ENCODE measurements at places on chromosomes 12 and 14. TPM values are rescaled to one million over a fixed set of nuclear protein-coding genes. Genes with fewer than 3 reads are reported as not detected.

BIN2 gene
- 41.7 TPM for total RNA-seq

PLEKHD1 gene
- total RNA-seq: 0.07 TPM

FITM1 gene
- total RNA-seq: 0.69 TPM

- peak; percentile 86 for DNase-seq
Observed at GRCh38 chr12:132761032-132761920, at the start of gene ANKLE2. Gene ANKLE2, minus strand, starts transcription at chr12:132761832. Its CDS starts 34 bp downstream, at chr12:132761798.

- no peak for DNase-seq
Observed at GRCh38 chr14:101955695-101956161, 8.6 kb upstream of the DYNC1H1 start.

- no peak for DNase-seq
Observed at GRCh38 chr14:52835122-52835903, 43.9 kb upstream of the GNPNAT1 start.

DNA sequence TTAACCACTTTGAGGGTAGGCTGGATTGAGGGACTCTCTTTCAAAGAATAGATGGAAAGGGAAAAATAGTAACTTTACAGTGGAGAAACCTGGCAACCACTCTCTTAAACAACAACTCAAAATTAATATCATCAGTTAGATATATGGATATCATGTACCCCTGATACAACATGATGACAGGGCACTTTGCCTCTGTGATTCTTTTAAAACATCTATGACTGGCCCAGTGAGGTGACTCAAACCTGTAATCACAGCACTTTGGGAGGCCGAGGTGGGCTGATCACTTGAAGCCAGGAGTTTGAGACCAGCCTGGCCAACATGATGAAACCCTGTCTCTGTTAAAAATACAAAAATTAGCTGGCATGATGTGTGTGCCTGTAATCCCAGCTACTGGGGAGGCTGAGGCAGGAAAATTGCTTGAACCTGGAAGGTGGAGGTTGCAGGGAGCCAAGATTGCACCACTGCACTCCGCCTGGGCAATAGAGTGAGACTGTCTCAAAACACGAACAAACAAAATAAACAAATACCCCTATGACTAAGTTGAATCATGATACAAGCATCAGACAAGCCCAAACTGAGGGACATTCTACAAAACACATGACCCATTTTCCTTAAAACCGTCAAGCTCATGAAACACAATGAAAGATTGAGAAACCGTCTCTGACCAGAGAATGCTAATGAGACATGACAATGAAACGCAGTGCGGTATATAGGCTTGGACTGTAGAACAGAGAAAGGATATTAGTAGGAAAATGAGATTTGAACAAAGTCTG lies 26.4 kb upstream of the SLC7A8 start:
- DNase-seq: no peak

GRCh38 chr14:92603309-92604242 lies 90.0 kb downstream of the RIN3 start:
- DNase-seq: peak; percentile 56

DNA sequence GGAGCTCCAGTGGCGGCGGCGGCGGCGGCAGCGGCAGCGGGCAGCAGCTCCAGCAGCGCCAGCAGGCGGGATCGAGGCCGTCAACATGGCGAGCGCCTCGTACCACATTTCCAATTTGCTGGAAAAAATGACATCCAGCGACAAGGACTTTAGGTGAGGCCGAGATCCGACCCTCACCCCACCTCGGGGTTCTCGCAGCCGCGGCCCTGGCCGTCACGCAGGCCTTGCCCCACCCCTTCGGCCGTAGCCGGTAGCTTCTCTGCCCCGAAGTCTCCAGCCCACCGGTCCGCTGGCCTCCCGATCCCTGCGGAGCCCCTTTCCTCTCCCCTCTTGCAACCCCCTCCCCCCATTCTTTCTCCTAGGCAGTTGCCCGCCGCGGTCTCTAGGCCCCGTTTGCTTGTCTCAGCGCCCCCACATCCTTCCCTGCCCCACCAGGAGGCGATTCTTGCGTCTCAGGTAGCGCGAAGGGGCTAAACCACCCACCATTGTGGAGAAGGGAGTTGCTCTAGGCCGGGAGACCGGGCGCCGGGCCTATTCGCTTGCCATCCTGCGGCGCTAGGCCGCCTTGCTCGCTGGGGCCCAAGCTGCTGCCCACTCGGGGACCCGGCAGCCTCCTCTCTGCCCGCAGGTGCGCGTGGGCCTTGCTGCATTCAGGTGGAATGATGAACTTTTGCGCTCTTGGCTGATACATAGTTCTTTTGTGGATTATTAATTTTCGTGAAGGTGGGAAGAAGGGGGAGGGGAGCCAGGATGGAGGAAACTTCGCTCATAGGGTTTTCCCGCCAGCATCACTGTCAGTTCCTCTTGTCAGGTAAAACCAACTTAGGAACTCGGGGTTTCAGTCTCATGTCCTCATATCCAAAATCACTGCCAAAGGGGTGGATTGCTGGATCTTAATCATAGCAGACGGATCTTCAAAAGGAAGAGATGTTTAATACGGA lies 745 bp downstream of the CAND1 start:
- peak; percentile 58 for DNase-seq

GRCh38 chr14:103510724-103511693 lies 11.6 kb downstream of the CKB start:
- no peak for DNase-seq

Measured in activated CD8-positive, alpha-beta T cell treated with anti-CD3 and anti-CD28 coated beads for 36 hours (primary cell).